ENCODE measurements at places on chromosomes 7 and 10.

- DNase-seq: no peak
These were observed 137.9 kb upstream of the HDAC9 start for GRCh38 chr7:18357691-18358090.

GRCh38 chr10:130350996-130351395 lies 214.8 kb downstream of the GLRX3 start:
- DNase-seq: no peak

- DNase-seq: no peak
These were observed 109.7 kb downstream of the C1GALT1 start for GRCh38 chr7:7292085-7292484.

GRCh38 chr7:152959610-152960009 lies 200.1 kb downstream of the ACTR3B start:
- no peak for DNase-seq

DNA sequence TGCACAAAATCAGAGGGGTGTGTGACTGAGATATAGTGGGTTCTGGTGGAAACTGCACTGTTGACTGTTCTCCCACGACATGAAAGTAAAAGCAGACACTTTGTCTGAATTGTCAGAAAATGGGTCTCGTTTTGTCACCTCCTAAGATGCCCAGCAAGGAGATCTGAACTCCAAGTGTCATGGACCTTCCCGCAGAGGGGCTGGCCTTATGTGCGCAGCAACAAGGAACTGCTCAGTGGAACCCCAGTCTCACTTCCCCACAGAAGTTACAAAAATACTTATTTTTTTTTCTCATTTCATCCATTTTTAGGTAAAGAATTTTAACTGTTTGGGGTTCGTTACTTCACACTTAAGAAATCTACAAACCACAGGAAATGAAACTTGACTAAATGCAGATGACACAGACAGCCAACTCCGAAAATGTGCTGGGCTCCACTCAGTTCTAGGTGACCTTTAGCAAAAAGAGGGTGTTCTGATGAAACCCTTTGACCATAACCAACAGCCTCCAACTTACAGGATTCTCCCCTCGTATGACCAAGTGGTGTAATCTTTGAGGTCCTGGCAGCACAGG lies 115.0 kb downstream of the FAM107B start:
- no peak for DNase-seq

GRCh38 chr10:24901686-24902399 lies 50.6 kb downstream of the PRTFDC1 start:
- DNase-seq: no peak

DNA sequence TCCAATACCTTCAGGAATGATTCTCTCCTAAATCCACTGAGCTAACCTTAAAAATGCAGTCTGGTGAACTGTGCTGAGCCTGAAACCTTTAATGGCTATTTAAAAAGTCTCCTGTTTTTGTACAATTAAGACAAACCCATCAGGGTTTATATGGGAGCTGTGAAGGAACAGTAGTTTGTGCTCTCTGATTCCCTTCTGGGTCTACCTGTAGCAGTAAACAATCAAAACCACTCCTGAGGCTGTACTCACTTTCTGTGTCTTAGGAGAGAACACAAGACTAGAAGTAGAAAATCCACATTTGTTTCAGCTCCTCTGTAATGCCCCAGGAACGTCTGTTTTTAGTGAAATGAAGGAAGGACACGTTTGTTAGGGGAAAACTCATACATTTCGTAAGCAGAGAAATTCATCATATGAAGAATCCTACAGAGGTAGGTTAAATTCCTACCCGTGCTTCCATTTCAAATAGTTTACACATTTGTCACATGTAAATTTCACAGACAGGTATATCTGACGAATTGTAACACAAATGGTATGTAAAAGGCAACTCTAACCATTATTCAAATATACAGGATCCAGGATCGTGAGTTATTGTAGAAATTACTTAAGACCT lies 2.6 kb downstream of the CUX1 start:
- no peak for DNase-seq

- no peak for DNase-seq
These were observed at the start of gene ODAD2 for GRCh38 chr10:27998954-27999275. TSS of gene ODAD2 (minus strand) at chr10:27999079. CDS start at chr10:27995142, 3,937 bp downstream.

GRCh38 chr10:109591601-109592000 lies 331.7 kb downstream of the XPNPEP1 start:
- no peak for DNase-seq

Measured in T-helper 2 cell (primary cell).